ENCODE measurements at places on chromosomes 5 and 9.

DNA sequence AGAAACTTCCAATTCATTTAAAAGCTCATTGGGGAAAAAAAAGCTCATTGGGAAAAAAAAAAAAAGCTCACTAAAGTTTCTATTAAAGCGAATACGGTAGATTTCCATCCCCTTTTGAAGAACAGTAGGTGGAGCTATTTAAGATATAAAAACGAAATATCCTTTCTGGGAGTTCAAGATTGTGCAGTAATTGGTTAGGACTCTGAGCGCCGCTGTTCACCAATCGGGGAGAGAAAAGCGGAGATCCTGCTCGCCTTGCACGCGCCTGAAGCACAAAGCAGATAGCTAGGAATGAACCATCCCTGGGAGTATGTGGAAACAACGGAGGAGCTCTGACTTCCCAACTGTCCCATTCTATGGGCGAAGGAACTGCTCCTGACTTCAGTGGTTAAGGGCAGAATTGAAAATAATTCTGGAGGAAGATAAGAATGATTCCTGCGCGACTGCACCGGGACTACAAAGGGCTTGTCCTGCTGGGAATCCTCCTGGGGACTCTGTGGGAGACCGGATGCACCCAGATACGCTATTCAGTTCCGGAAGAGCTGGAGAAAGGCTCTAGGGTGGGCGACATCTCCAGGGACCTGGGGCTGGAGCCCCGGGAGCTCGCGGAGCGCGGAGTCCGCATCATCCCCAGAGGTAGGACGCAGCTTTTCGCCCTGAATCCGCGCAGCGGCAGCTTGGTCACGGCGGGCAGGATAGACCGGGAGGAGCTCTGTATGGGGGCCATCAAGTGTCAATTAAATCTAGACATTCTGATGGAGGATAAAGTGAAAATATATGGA lies at the start of gene PCDHGA12:
Gene PCDHGA12, plus strand, starts transcription at position 176 of the 782 bp plus-strand sequence. Its CDS starts 253 bp downstream, at position 429.
- DNase-seq: no peak

DNA sequence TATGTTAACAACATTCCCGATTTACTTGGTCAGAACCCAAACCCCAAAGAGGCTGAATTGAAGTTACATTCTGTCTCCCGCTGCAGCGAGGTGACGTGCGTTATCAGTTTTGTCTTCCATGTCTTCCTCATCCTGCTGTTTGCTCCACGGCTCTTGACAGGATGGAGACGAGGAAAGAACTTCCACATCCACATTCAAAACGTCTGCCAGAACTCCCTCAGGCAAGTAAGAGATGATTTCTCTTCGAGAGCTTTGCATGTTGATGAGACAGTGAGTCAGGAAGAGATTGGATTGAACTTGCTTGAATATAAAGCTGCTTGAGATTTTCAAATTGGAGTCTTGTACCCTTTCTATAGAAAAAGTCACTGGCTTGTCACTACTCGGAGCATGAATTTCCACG lies 242.6 kb downstream of the AUH start:
- no peak for DNase-seq

- DNase-seq: no peak
Observed at GRCh38 chr9:90956026-90956810, 154.6 kb downstream of the SYK start.

DNA sequence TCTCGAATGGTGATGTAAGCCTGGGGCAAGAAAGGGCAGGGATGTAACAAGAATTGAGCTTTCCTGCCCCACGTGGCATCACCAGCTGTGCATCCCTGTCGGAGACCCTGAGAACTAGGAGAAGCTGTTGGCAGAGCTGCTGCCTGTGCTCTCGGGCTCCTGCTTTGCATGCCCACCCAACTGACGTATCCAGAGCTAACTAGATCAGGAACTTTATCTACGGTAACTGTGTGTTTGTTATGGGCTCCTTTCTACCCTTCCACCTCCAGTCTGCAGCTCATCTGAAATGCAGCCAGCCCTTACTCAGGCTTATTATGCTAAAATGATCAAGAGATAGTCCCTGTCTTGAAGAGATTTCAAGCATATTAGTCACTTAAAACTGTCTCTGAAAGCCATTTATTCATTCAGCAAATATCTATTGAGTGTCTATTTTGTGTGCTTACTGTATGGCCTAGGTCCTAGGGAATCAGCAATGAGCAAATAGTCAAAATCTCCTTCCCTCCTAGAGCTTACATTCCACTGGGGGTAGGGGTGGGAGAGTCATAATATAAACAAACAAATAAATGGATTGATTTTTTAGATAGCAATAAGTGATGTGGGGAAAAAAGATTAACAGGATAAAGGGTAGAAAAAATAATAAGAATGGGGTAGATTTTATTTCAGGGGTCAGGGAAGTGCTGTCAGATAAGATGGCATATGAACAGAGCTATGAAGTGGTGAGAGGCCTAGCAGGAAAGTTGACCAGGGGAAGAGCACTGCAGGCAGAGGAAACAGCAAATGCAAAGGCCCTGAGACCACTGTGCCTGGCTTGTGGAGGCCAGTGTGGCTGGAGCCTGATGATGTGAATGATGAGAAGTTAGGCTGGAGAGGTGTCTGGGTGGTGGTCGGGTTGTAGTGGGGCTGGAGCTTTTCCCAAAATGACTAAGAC lies 118.2 kb downstream of the GALNT10 start:
- no peak for DNase-seq

DNA sequence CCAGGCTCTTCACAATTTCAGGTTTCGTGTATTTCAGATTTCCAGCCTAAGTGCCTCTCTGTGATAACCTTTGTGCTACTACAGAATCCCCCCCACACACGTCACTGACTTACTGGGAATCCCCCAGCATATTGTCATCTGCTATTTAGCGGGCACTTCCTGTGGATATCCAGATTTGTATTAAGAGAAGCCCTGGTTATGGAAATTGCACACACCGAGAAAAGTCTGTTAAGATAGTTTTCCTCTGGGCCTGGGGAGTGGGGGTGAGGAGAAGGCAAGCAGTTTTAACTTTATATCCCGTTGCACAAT lies 269.9 kb downstream of the MED10 start:
- DNase-seq: no peak

DNA sequence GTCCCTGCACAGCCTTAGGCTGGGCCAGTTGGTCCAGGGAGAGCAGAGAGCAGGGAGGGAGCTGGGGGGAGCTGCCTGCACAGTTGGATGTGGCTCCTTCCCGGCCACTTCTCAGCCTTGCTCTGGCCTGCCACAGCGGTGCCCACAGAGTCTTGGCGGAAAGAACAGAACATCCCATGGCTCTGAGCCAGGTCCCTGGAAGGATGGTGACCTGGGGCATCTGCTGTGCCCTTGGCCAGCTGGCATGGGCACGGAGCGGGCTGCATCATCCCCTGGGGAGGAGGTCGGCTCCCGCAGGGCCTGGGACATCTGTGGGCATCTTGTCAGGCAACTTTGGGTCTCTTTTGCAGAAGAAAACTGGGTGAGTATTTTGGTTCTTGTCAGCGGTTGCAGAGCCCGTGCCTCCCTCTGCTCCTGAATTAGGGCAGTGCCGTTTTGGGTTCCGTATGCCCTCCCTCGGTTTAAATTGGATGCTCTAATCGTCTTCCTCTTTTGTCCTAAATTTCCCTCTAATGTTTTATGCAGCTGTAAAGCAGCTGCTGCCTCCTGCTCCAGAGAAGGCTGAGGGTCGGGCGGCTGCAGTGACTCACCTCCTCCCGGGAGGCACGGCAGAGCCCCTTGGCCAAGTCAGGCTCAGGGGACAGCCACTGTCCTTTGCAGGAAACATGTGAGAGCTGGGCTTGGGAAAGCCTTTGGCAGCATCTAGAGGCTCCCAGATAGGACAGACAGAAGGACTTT lies 10.5 kb upstream of the NACC2 start:
- DNase-seq: no peak

- no peak for DNase-seq
Observed at GRCh38 chr5:120538149-120538548, 74.0 kb downstream of the PRR16 start.

DNA sequence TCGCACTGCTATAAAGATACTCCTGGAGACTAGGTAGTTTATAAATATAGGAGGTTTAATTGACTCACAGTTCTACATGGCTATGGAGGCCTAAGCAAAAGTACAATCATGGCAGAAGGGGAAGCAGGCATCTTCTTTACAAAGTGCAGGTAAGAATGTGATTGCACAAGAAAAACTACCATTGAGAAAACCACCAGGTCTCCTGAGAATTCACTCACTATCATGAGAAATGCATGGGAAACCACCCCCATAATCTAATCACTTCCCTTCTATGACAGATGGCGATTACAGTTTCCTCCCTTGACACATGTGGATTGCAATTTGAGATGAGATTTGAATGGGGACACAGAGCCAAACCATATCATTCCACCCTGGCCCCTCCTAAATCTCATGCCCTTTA lies 121.2 kb upstream of the ST8SIA4 start:
- DNase-seq: no peak

DNA sequence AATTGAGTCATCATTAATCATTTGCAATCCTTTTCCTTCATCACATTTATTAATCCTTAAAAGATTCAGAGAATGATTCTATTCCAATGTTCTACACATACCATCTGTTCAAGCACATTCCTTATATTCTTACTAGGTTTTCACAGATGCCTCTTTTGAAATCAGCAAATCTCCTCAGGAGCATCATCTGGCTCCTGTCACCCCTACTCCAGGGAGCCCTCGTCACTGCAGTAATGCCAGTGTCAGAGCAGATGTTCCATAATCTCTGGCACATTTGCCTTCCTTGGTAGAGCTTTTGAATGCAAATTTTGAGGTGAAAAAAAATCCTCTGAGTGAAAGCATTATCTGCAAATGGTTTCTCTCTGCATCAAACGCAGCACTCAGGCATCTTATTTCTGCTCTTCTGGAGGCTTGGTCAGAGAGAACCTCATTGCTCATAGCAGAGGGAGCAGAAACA lies 7.6 kb upstream of the KCNV2 start:
- DNase-seq: no peak

DNA sequence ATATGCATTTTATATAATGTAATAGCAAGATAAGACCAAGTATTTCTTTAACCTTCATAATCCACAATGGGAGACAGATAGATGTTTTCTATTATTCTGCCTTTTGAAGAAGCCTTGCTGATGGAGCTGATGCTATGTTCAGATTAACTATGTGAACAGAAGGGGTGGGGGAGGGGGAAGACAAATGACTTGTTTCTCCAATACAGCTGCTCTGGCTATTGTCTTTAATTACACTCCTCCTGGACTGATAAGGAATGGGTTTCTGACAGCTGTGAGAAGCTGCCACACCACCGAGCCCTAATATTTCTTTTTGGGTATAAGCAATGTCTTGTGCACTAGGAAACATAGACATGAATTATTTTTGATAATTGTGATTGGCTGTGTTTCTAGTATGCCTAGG lies 62.0 kb downstream of the CAVIN4 start:
- no peak for DNase-seq

DNA sequence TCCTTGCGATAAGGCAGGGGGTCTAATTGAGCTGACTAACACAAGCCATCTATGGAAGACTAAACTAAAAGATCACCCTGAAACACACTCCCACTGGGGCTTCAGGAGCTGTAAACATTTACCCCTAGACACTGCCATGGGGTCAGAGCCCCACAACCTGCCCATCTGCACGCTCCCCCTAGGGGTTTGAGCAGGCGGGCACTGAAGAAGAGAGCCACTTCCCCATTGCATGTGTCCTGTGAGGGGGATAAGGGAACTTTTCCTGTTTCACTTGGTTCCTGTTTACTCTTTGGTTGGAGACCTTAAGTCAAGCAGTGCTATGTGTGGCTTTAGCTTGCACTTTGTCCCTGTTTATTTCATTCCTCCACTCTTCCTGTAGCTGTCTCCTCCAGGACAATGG lies 1929.5 kb upstream of the CDH9 start:
- DNase-seq: no peak

GRCh38 chr5:127754259-127754658 lies 51.1 kb downstream of the CCDC192 start:
- DNase-seq: no peak

GRCh38 chr9:126934441-126934840 lies 19.9 kb downstream of the RALGPS1 start:
- no peak for DNase-seq

GRCh38 chr9:12719431-12719830 lies 26.2 kb downstream of the TYRP1 start:
- DNase-seq: no peak

- DNase-seq: no peak
Observed at GRCh38 chr9:125119643-125120286, 23.6 kb downstream of the SCAI start.

DNA sequence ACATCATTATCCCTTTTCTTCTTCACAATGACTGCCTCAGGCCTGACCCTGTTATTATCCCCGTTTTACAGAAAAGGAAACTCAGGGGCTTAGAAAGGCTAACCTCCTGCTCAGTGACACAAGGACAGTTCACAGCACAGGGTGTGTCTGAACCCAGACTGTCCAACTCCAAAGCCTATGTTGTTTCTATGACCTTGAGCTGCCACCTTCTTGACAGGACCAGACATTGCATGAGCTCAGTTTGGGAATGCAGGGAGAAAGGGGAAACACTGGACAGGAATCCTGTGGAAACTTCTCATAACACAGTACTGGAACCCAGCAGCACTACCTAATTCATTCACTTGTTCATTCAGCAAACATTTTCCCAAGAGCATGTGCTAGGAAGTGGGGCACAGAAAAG lies 472.8 kb downstream of the CDK5RAP2 start:
- DNase-seq: no peak

DNA sequence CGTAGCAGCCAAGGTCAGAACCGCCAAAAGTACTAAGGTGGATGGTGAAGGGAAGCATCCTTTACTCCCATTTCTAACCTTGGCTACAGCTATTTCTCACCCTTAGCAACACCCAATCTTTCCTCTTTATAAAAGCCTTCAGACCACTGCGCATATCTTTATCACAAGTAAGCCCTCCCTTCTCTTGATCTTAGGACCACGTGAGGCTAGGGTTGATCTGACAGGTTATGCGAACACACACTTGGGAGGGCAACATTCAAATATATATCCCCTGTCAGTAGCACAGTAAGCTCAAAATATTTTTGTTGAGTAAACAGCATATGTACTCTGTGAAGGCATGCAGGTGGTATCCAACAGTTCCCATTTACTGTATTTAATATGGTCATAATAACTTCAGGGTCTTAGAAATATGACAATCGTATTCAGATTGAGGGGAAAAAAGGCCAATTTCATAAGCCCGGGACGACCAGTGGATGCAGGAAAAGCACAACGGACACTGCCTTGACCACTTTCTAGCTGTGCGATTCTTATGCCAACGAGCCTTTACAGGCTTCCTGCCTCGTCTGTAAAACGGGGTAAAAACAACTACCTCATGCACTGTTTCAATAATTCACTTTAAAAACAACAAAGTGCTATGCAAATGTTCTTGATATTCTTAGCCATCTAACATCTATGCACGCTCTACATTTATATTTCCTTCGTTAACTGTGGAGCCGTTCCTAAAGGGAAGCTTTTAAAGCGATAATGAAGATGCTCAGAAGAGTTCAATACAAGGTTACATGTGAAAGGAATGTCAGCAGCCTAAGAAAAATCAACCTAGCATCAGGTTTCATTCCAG lies 1.3 kb downstream of the ARSB start:
- DNase-seq: no peak

DNA sequence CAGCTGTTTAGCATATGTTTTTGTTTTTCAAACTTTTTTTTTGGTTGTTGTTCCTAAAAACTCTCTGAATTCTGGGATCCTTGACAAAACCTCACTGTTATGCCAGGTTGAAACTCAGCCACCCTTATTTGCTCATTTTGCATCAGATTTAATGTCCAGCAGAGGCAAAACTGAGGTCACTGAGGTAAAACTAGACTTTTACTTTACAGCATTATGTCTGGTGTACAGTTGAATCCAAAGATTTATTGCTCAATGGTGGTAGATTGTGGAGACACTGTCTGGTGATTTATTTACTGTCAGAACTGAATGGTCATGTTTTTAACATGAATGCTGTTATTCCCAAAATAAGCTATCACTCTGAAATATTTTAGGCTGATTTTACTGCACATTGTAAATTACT lies 87.9 kb downstream of the FBXL7 start:
- no peak for DNase-seq
